ENCODE measurements at places on chromosomes 7 and 10.

DNA sequence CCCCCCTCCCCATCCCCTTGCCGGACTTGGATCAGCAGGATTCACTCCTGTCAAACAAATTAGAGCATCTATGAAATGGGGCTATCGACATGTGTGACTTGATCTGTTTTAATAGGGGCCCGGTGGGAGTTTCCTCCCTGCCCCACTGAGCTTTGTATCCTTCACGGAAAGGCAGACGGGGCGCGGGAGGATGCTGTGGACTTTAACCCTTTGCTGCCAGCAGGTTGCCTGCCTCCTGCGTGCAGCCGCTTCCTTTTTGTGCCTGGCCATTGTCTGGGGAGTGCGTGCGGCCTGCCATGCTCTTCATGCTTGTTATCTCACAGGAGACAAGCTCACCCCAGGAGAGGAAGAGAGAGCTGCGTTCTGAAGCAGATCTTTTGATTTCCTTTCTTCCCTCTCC is 512.8 kb upstream of the GALNT17 start:
- no peak for DNase-seq

GRCh38 chr10:88086187-88086960 is 222.9 kb downstream of the PTEN start:
- no peak for DNase-seq

- no peak for DNase-seq
Observed at GRCh38 chr7:33792041-33792440, 113.3 kb upstream of the BMPER start.

- DNase-seq, result no peak
Observed at GRCh38 chr7:119903085-119903484, 369.9 kb upstream of the KCND2 start.

DNA sequence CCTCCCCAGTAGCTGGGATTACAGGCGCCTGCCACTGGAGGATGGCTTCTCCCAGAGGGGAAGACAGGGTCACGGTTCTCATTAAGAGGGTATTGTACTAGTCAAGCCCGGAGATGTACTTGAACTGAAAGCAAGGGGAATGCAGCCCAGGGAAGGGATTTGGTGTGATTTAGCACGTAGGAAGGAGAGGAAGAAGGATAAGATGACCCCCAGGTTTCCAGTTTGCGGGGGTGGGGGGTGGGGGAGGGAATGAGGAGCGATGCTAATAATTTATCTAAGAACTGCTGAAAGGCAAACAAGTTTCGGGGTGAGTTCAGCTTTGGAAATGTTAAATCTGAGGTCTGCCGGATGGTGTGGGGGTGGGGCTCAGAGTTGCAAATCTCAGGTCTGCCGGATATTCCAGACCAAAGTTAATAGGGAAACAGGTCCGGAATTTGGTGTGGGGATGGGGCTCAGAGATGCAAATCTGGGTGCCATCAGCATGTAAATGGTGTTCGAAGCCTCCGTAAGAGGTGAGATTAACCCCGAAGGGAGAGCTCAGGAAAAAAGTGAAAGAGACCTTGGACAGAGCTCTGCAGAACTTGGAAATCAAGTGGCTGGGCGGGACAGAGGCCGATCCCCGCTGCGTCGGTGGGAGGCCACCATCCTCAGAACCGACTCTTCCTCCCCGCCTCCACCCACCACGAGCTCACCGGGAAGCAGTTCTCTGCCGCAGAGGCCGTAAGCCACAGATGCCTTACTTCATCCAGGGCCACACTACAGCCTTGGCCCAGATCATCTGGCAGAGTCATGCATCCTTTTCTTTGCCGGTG is 1.6 kb upstream of the SEPHS1 start:
- peak; percentile 16 for DNase-seq

DNA sequence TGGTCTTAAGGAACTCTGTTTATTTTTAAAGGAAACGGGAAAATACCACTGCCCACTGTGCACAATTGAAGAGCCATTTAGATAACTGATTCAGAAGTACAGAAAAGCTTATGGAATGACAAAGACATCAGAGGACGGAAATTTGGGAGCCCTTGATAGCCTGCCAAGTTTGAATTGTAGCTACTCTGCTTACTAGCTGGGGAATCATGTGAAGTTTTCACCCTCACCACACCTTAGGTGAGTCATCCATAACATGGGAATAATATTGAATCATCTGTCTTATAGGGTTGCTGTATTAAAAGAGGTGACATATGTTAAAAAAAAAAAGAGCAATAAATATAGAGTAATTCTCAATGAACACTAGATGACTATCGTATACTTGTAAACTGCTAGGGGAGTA is 1104.2 kb downstream of the GATA3 start:
- no peak for DNase-seq

DNA sequence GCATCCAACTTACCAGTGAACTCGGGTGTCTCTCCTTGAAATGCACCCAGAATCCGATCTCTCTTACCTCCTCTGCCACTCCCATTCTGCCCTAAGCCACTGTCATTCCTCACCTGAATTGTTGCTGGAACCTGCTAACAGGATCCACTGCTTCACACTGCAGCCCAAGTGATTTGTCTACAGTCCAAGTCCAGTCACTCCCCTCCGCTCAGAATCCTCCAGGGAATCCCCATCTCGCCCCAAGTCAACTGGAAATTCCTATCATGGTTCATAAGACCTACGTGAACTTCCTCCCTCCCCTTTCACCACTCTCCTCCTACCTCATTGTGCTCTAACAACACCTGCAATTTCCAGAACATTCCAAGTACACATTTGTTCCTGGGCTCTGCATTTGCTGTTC is 91.3 kb downstream of the SCRN1 start:
- DNase-seq, result no peak

- DNase-seq, result no peak
Observed at GRCh38 chr7:40597517-40597916, 462.7 kb downstream of the SUGCT start.

DNA sequence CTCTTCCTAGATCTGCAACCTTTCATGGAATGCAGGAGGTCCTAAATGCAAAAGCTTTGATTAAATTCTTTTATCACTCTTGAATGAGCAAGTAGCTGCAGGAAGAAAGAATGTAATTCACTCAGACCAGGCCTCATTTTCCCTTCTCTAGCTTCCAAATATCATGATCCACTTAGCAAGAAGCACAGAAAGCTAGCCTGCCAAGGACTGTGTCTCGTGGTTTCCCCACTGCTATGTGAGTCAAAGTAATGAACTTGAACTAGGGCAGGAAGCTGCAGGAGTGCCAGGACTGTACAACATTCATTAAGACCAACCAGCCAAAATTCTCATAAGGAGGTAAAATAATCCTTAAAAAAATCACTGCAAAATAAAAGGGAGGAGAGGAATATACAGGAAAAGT is 379.2 kb downstream of the CALN1 start:
- DNase-seq, result no peak

- DNase-seq, result no peak
Observed at GRCh38 chr7:97003262-97004246, 1.8 kb upstream of the DLX6 start.

DNA sequence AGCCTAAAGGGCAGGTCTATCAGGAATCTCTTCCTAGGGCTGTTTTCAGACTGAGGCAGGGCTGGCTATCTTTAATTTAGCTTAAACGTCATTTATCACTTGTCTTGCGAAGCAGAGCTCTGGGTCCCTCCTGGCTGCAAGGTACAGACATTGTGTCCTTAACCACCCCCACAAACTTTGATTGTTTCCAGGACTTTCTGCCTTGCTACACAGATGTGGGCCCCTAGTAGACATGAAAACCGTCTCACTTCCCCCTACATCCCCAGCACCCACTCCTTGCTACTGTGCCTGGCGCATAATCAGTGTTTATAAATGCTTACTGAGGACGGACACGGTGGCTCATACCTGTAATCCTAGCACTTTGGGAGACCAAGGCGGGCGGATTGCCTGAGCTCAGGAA is 54.5 kb downstream of the PIP4K2A start:
- no peak for DNase-seq

GRCh38 chr10:94351089-94351488 is 11.7 kb downstream of the NOC3L start:
- DNase-seq, result no peak

DNA sequence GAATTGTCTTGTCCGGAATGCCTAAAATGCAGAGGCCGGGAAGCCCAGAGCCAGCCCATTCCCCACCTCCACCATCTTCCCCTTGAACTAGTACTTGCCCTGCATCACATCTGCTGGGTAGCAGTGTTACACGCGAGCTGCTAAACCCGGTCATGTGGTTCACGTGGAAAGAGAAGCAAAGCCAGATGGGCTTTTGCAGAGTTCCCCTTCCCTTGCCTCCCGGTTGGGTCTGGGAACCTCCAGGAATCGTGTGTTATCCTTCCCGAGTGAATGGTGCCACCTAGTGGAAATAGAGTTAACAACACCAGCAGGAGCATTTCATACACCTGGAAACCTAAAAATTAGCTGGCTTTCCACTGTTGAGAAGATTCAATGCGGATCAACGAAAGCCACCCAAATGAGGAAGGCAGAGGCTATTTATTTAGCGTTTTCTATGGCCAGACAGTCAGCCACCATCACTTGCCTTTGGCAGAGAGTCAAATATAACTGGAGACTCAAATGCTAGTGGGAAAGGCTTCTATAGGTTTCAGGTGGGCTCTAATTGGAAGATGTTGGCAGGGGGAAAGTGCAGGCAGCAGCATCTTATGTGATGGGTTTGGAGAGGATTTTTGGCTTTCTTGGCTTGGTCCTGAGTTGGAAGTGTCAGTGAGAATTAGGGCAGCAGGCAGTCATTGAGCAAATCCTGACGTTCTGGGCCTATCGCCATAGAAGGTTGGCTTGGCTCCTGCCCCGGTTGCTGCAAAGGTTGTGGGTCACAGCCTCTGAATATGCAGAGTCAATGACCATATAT is 12.9 kb upstream of the DENND2A start:
- peak; percentile 69 for DNase-seq

DNA sequence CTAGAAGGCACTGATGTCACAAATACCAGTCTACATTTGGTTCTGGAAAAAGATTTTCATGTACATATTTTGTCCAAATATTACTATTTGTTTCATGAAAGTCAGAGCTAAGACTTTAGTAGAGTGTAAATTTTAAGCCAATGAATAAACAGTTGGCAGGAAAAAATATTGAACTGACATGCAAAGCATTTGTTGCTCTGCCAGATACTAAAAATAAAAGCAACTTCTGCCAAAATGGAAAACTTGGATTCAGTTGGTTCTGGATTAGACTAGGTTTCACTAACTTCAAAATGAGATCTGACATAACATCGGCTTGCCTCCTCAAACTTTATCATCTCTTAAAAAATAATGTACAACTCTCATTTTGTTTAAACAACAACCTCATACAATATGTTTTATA is 34.9 kb downstream of the FAM204A start:
- DNase-seq, result no peak
